Endodermal cell (in vitro differentiated cells): ENCODE measurements at places on chromosomes 6 and 20. TPM values are rescaled to one million over a fixed set of nuclear protein-coding genes. Genes with fewer than 3 reads are reported as not detected.

DNA sequence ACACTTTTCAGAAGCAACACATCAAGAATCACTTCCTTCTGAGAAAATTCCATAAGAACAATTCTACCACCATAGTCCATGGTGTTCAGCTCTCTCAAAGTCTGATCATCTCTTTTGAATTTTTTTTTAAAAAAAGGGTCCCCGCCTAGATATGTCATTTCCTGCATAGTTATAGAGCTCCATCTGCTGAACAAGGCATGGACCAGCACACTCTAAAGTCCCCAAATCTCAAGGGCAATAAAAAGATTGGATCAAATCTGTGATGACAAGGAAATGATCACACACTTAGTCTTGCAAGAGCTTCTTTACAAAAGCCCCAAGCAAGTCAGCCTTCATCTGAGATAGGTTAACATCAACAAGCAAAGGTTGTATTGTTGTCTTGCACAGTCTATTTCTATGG is 100.7 kb upstream of the STMND1 start:
- DNase-seq, result no peak

Gene SLC22A1
- 1.0 and 1.1 TPM in 2 replicates for total RNA-seq

Gene CD24
- total RNA-seq, result 545 and 654 TPM in 2 replicates

Gene ECT2L
- total RNA-seq, result not detected in 3 replicates

GRCh38 chr6:170135821-170136471 is 154.9 kb downstream of the DLL1 start:
- peak; percentile 33 for DNase-seq

Gene SAPCD1
- total RNA-seq, result 6.9 and 8.4 TPM in 2 replicates

Gene SLC2A10
- total RNA-seq, result 13.8 to 19.6 TPM (median 19.6 TPM) in 3 replicates

Gene GSTA2
- 1.1 to 5.4 TPM (median 5.0 TPM) in 3 replicates for total RNA-seq

Gene LY6G6F
- total RNA-seq, result not detected in 3 replicates

GRCh38 chr20:62891111-62891510 is 29.5 kb upstream of the TCFL5 start:
- DNase-seq, result no peak

- no peak for DNase-seq
Measured at GRCh38 chr20:22905658-22906057, 129.5 kb upstream of the SSTR4 start.

DNA sequence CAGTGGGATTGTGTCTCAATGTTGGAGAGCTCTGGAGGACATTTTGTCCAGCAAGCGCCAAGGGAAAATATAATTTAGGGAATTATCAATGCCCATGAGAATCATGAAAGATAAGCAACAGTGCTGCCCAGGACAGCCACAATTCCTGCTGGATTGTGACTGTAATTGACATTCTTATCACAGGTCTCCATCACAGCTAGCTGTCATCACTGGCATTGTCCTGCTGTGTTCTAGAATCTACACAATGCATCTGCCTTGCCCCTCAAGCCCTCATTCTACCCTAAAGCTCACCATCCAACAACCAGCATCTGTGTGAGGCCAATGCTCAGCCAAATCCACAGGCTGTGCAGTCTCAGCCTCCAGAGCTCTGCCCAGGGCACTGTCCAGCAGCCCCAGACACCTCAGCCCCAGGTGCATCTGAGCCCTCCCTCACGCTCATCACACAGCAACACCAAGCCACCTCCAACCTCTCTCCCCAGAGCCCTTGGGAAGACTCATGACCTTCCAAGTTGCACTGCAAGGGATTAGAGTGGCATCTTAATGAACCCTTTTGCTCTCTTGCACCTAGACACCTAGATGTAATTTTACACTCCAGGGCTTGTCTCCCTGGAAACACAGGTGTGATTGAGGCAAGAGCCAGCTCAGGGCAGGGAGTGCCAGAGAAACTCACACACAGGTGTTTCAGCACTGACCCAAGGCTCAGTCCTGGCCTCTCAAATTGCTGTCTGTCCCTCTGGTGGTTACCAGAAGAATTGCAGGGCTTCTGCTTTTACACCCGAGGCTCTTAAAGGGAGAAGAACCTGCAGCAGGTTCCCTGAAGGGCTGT is 85.2 kb upstream of the PHACTR3 start:
- DNase-seq, result peak; percentile 84

- no peak for DNase-seq
Measured at GRCh38 chr6:159527351-159527750, 165.7 kb downstream of the SOD2 start.

Gene CPXM1
- total RNA-seq, result 74.7 and 80.1 TPM in 2 replicates

Gene KPNA5
- 19.7 to 24.2 TPM (median 20.1 TPM) in 3 replicates for total RNA-seq

DNA sequence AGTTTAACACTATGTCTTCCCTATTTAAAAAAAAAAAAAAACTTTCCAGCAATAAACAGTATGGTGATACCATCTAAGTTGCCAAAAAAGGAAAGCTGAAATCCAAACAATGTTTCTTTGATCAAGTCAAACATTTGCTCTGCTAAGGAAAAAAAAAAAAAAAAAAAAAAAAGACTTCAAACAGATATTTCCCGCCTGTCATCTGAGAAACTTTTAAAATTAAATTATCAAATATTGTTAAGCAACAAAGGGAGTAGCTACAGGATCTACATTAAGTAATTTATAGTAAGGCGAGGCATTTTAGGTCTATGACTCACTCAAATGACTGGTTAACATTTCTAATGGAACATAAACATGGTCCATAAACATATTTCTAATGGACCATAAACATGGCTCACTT is 121.2 kb downstream of the DST start:
- no peak for DNase-seq

DNA sequence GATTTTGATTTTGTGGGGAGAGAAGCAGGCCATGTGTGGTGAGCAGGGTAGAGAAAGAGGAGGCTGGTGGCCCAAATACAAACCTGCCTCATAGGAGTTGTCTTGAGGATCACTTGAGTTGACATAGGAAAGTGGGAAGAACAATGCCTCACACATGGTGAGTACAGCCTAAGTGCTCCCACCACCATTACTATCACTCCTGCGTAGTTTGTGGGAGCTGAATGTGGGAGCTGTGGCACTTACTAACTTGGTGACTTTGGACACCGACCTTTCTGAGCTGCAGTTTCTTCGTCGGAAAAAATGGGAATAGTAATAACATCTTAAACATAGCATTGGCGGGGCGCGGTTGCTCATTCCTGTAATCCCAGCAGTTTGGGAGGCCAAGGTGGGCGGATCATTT is 25.5 kb upstream of the SERINC3 start:
- no peak for DNase-seq

DNA sequence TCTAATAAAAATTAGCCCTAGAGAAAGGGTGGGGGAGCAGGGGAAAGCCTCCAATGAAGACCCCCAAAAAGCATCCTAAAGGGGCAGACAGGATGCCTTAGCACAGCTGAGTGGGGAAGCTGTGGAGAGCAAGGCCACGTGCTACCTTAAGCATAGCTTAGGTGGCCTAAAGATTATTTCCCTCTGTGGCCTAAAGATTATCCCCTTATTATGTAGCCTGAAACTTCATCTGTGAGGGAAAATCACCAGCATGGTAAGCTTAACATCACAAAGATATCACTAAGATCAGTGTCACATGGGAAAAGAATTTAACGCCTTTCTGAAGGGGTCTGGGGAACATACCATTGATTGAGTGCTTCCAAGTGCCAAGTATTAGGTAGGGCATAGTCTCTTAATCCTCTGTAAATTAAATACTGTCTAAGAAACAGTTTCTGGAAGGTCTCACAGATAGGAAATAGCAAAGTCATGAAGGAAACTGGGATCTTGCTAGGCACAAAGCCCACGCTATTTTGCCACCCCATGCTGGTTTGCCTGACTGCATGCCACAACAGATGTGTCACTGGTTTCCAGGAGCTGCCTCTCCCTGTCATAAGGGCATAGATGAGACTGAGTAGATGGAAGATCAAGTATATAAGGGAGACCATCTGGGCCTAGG is 170.0 kb downstream of the HACE1 start:
- peak; percentile 83 for DNase-seq

Gene RAB44
- total RNA-seq, result not detected in 2 replicates

Gene JPH2
- 0.63 and 0.86 TPM in 2 replicates for total RNA-seq

GRCh38 chr6:131159578-131159977 is 24.3 kb downstream of the AKAP7 start:
- no peak for DNase-seq

DNA sequence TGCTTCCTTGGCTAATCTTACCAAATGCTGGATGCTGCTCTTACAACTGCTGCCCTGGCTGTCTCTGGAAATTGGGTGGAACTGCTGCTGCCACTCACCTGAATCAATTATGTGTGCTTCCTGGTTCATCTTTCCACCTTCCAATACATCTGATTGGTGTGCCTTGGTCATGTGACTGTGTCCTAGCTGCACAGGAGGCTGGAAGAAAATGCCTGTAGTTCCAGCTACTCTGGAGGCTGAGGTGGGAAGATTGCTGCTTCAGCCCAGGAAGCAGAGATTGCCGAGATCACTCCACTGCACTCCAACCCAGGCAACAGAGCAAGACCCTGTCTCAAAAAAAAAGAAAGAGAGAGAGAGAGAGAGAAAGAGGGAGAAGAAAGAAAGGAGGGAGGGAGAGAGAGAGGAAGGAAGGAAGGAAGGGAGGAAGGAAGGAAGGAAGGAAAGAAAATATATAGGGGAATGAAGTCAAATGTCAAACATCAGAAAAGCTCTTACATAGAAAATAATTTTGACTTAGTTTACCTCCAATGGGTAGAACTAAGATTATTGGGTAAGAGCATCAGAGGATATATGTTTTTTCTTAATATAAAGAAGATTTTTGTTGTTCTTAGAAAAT is 14.1 kb upstream of the PPARD start:
- DNase-seq, result peak; percentile 52
